BJ (cell line): ENCODE measurements at places on chromosomes 1 and 21.

GRCh38 chr1:7095343-7095964, 310.2 kb downstream of the CAMTA1 start:
- no peak for DNase-seq

GRCh38 chr1:106584107-106584506, 472.4 kb upstream of the PRMT6 start:
- no peak for DNase-seq

DNA sequence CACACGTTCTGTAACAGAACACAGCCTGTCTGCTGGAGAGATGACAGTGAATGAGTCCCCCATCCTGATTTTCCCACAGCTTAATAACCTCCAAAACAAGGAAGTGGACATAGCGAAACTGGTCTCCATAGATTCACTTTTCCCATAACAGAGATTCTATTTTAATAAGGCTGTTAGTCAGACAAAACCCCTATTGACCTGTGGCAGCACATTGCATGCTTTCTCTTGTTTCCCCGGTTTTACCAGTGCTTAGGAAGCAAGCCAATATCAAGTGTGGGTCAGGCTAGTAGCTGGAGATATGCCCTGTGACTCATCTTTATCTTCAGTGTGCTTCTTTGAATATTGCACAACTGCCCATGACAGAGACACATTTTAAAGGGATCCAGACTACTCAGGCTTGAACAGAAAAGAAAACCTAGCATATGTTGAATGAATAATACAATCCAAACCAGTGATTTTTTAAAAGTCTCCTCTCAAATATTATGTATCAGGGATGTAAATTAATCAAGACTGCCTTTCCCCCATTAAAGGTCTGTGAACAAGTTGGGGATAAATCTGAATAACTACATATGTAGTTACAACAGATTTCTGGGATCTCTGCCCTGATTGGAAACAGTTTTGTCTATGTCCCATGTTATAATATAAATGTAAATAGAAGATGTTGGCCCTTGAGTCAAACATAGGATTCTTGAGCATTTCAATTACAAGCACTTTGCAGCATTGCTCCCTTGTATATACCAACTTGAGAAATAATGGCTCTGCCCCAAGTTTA, 11.9 kb upstream of the CLDN8 start:
- peak; percentile 15 for DNase-seq

DNA sequence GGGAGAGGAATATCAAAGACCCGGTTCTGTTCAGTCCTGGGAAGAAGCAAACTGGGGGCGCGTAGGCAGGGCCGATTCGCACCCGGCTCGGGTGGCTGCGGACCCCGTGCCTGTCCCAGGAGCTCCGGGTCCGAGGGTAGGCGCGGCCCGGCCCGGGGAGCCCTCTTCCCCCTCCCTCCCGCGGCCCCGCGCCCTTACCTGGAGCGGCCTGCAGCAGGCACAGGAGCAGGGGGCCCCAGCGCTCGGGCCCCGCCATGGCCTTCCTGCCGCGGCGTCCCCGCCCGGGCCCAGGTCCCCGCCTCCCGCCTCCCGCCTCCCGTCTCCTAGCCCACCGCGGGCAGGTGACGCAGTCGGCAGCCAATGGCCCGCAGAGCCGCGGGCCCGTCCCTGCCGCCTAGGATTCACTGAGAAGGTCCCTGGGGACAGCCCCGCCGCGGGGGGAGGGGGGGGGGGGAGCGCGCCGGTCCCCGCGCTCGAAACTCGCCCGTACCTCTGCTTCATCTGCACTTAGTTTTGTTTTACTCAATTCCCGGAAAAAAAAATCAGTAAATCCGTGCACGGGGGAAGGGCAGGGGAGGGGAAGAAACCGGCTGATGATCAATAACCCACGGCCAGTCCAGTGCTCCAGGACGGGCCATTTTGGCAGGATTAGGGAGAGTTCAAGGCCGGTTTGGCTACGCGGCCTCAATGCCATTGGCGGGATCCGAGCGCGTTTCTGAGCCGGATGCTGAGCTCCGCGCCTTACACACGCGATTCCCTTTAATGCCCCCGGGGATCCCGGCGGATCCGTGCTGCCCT, at the start of gene IFNLR1:
IFNLR1 (minus strand) TSS at position 297 of the 798 bp plus-strand sequence; CDS start at position 256, 41 bp downstream.
- no peak for DNase-seq

GRCh38 chr1:43279161-43279560, 6.2 kb downstream of the C1orf210 start:
- no peak for DNase-seq

DNA sequence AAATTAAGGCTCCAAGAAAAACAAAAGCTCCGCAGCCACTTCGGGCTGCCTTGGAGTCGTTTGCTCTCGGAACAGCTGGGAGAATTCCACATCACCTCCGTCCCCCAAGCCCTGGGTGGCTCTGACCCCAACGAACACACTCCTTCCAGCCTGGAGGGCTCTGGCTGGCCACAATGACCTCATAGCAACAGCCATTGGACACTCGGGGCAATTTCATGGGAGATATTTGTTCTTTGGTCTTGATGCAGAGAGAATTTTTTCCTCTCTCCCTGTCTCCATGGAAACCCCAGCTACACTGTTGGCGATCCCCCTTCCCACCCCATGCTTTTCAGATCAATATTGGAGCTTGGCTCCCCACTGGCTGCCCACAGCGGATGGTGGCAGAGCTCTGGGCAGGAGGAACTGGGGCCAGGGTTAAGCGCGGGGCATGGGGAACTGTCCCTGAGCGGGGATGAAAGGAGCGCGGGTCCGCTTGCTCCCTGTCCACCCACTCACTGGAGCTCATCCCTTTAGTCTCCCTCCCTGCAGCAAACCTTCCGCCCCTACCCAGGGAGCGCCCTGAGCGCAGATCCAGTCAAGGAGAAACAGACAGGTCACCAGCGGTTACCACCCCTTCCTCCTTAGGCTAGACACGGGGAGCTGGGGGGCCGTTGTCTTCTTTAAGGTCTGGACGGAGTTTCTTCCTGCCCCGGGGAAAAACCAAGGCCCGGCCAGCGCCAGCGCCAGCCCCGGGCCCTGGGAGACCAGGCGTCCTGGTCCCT, 1.2 kb downstream of the WNT4 start:
- no peak for DNase-seq
